Amygdala (tissue), 56 donors: ENCODE measurements at places on chromosomes 16 and 17.

DNA sequence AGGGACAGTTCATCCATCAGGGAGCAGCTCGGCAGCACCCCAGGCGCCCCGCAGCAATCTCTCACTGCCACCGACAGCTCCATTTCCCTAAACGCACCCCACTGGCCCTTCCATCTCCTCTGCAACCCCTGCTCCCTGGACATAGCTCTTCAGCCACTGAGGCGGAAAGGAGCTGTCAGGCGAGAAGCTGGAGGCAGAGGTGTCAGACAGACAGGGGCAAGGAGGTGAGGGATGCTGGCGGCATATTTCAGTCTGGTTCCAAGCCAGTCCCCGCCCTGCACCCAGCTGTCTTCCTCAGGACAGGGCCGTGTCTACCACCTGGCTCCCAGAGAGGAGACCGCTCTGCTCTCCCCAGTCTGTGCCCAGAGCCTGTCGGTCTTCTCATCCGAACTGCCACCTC lies 9.7 kb downstream of the ACLY start:
- DNase-seq = no peak

DNA sequence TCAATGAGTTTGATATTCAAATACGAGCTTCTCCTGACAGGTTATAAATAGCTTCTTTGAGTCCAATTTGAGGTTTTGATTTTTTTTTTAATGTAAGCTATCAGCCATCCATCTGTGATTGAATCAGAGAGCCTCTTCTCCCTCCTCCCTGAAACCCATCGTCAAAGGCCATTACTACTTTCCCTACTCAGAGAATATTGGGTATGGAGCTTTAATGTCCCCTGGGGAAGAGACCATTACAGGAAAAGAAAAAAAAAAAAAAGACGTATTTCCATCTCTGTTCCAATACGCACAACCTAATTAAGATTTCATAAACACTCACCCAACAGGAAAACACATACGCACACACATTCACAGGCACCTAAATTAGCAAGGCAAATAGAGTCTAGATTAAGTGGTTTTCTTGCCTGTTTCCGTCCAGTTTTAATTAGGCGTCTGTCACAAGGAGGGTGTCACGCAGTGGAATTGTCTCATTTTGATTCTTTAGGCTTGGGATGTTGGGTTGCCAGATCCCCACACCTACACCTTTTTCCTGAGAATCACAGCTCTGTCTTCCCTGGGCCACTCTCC lies 194.3 kb upstream of the RPL38 start:
- no peak for DNase-seq

DNA sequence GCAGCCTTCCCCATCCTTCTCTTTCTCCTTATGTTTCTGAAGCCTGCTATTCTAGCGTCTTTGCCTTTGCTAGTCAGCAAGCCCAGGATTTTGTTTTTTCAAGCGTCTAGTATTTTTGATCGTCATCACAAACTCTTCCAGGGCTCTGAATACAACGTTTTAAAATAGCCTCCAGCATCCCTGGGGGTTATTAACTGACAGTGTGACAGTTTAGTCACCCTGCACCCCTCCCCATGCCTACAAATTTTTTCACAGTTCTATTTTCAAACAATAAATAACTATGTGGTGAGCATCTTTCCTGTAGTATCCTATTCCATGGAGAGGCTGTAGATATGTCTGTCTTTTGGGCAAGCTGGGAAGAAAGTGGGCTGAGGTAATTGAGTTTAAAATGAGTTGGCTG lies 280.9 kb downstream of the MAP2K4 start:
- DNase-seq = no peak

- DNase-seq = no peak
These were observed 138.9 kb downstream of the SEC14L1 start for GRCh38 chr17:77279448-77280303.

GRCh38 chr16:67163164-67163998 lies 1.2 kb upstream of the HSF4 start:
- no peak for DNase-seq

DNA sequence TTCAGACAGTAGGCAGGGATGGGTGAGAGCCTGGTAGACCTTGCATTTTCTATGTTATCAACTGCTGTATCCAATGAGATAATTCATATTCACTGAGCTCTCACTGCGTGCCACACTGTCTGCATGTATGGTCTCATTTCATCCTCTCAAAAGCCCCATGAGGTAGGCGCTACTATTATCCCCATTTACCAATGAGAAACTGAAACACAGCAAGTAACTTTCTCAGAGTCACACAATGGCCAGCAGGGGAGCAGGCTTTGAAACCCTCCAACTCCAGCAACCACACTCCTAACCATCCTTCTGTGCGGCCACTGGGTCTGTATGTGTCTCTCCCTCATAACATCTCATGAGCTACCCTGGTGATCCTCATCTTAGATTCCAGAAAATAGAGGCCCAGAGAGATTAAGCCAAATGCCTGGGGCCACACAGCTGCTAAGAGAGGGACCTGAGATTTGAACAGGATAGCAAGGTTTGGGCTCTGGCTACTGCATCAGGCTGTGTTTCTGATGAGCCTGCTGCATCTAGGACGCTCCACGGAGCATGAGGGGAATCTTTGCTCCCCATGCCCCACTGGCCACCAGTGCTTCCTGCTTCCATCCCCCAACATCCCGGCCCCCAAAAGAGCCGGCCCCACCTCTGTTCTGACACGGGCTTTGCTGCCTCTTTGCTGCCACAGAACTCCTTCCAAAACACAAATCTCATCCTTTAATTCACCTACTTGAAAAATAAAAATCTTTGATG lies 3.2 kb downstream of the CCR7 start:
- DNase-seq = no peak

- DNase-seq = no peak
These were observed 22.2 kb upstream of the ADAMTS18 start for GRCh38 chr16:77457046-77457445.

GRCh38 chr16:79213214-79213613 lies 387.3 kb downstream of the MAF start:
- no peak for DNase-seq

DNA sequence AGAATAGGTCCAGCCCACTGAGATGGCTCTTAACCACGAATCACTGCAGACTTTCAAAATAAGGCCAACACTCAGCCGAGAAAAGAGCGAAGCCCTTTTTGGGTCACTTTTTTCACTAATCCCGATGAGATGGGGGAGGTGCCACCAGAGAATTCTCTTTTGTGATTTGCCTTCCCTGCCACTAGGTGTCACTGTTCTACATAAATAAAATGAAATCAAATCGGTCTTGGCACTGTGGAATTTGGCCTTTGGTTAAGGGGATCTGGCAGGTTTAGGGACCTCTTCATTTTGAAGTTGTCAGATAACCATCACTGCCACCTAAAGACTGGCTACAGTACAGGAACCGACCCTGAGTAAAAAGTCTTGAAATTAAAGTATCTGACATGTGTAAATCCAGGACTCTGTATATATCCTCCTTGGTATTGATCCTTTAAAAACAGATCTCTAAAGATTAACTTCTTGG lies 147.0 kb downstream of the HS3ST4 start:
- DNase-seq = no peak

DNA sequence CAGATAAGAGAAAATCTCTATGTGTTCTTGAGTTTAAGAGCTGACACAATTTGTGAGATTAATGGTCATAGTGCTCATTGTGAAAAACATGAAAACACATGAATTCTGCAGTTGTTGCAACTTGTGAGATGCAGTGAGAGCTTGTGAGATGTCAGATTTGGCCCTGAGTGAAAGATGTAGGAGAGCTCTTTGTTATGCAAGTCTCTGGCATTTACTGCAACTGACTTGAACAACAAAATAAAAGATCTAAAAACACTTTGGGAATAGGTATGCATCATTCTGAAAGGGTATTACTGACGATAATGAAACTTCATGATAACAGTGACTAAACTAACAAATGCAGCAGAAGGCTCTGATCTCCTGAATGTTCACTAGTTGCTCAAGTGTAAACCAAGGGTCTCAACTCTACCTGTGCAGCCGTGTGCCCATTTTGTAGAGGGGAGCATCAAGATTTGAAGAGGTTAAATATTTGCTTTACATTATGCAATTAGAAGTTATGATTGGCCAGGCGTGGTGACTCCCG lies 50.8 kb upstream of the SMIM36 start:
- DNase-seq = no peak

DNA sequence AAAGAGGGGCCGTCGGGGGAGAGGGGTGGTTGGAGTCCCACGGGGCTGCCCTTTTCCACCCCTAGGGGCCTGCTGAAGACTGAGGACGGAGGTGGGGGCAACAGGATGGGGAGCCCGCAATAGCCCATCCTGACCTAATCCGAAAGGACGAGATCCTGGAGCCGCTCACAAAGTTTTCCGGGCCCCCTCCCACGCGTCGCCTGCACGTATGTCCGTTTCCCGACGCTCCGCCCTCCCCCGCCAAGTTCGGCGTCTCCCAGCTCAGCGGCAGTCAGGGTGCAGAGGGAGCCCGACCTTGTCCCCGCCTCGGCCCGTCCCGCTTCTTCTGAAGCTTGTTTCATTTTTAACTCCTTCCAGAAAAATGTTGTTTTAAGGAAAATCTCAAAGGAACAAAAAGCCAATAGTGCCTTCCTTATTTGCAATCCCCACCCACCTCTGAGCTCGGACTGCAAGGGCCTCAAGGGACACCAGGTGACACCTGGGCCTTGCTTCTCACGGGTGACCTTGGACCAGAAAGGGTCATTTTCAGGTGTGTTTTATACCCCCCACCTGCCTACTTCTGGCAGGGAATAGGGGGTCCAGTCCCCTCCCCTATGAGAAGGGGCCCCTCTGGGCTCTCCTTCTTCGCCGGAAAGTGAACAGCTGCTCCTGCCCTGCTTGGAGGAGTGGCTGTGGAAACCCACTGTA lies 3.4 kb upstream of the ZNF423 start:
- DNase-seq = no peak

DNA sequence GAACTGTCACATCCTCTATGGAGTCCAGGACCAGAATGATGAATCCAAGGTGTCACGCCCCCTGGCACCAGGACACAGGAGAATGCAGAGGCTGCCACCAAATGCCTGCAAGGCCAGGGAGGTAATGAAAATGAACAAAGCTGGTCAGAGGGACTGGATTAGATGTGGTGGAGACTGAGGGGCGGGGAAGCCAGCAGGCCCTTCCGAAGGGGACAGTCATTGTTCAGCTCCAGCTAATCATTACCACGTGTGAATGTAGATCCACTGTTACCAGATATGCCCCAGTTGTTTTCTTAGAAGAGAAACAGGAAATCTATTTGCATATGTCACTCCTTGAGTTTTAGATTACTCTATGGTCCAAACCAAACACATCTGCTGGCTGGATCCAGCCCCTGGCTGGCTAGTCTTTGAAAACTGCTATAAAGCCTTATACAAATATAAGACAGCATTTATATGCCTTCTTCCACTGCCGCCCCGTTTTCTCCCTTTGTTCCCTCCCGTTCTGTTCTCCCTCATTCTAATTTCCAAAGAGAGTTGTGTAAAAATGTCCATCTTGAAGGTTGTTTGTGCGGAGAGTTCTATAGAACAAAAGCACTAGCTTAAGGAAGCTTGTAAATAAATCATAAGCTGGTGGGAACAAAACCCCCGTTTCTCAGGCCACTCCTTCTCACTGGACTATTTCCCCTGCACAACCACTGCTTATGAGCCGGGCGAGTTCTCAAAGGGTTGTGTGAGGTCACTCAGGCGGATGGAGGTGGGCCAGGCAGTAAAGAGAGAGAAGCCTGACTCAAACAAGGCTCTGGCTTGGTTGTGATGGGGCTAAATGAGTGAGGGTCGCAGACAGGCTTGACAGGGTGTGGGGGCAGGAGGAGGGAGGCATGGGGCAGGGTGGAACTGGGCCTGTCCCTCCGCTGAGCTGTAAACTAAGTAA lies 14.2 kb downstream of the CRYM start:
- no peak for DNase-seq

- DNase-seq = no peak
These were observed 247.0 kb upstream of the CIBAR2 start for GRCh38 chr16:85359147-85359822.

GRCh38 chr17:66430846-66431795 lies 128.7 kb downstream of the PRKCA start:
- no peak for DNase-seq

DNA sequence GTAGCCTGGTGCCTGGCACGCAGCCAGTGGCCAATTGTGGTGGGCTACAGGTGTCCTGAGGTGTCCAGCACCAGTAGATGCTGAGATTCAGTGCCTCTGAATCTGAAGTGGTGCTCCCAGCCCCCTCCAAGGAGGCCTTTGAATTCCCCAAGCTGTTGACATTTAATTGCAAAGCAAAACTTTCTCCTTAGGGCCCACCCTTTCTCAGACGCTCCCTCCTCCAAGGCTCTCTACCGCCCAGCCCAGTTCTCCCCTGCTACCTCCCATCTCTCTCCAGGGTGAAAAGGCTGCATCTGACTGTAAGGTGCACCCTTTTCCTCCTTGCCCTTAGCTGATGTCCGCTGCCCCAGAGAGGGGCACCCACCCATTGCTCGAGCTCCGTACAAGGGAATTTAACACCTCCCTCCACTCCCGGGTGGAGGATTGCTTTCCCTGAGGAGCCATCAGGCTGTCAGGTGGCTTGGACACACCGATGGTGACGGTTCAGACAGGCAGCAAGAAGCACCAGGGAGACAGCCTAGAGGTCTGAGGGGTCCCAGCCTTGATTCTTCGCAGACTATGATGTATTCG lies 1.7 kb downstream of the BEAN1 start:
- DNase-seq = no peak

DNA sequence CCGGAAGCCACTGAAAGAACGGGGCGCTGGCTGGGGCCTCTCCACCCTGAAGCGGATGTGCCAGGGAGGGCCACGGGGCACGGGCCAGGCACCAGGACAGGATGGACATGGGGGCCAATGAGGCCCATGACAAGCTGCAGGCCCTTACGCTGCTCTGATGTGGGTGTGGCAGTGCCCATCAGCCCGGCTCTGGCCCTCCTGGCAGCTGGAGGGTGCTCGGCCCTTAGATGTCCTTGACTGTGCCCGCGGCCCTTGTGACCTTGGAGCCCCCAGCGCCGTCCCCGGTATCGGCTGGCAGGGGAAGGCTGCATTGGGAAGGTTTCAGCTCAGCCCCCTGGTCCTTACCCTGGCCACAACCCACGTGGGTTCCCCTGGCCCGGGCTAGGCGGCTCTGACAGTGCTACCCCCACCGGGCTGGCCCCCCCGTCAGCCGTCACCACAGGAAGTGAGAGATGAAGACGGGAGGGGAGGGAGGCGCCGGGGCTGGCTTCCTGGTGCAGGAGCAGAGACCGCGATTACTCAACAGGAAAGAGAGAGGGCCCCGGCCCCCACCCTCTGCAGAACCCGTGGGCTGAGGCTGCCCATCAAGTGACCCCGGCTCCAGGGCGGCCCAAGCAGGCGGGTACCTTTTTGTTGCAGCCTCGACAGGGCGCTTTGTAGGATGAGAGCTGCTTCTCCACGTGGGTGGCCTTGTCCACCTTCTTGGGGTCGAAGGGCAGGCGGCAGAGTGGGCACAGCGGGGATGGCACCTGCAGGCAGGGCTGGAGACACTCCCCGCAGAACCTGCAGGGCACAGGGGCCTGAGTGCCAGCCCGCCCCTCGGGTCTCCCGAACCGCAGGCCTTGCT lies 5.3 kb downstream of the RNF166 start:
- no peak for DNase-seq
